HT-29 (cell line): ENCODE measurements at places on chromosomes 1 and 21.

DNA sequence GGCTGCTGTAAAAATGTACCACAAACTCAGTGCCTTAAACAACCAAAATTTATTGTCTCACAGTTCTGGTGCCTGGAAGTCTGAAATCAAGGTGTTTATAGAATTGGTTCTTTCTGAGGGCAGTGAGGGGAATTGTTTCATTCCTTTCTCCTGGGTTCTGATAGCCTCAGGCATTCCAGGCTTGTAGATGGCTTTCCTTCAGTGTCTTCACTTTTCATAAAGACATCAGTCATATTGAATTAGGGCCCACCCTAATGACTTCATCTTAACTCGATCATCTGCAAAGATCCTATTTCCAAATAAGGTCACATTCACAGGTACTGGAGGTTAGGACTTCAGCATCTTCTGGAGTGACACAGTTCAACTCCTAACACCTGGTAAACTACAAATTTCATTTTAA lies 15.0 kb downstream of the CDKN2C start:
- DNase-seq: no peak

DNA sequence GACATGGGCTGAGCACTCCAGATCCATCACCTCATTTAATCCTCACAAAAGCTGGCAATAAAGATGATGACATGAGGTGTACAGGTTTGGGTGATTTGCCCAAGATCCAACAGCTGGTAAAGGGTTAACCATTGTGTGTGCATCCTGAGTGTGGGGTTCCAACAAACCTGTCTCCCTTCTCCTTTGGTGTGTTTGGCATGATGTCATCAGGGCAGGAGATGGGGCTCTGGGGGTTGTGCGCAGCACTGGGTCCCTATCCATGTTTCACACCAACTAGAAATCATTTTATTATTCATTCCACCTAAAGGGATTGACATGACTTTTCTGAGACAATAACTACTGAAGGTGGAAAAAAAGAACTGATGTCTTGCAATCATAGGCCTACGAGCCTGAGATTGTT lies 452.5 kb downstream of the SIPA1L2 start:
- no peak for DNase-seq

DNA sequence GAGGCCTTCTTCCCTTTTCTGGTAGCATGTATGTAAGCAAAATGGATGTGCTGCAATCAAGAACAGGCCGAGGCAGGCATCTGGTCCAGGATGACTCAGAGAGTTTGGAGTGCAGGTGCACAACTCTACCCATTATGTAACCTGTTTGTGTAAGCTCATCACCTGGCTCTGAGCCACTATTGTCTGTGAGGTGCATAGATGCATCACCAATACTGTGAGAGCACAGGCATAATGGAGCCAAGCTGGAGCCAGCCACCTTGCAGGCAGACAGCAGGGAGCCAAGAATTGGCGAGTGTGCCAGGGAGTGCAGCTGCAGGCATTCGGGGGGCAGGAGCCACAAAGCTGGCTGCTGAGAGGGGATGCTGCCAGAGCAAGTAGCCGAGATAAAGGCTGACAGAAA lies 549.9 kb upstream of the RGS18 start:
- no peak for DNase-seq

DNA sequence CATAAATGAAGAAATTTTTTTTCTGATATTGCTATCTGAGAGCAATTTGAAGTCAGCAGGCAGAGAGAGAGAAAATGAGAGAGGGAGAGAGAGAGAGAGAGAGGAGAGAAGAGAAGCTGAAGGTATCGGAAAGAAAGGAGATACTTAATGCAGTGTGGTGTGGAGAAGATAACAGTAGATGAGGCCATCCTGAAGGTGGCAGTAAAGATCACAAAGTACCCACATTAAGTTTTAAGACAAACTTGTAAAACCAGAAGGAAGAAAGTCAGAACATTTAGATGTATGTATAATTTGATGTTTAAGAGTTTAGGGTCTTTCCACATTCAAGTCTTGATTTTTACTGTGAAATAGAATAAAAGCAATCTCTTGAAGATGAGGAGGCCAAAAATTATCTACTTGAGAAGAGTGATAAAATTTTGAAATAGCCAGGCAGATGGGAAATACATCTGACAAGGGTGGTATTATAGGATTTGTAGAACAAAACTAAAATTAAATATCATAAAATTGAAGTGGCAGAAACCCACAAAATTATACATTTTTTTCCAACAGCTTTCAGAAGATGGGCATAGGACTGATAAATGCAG lies 1753.4 kb downstream of the MRPL39 start:
- peak; percentile 28 for DNase-seq

- DNase-seq: peak; percentile 60
These were observed 61.2 kb downstream of the GBP6 start for GRCh38 chr1:89425056-89425455.

- DNase-seq: peak; percentile 85
These were observed 23.5 kb upstream of the RSBN1 start for GRCh38 chr1:113835686-113836290.

DNA sequence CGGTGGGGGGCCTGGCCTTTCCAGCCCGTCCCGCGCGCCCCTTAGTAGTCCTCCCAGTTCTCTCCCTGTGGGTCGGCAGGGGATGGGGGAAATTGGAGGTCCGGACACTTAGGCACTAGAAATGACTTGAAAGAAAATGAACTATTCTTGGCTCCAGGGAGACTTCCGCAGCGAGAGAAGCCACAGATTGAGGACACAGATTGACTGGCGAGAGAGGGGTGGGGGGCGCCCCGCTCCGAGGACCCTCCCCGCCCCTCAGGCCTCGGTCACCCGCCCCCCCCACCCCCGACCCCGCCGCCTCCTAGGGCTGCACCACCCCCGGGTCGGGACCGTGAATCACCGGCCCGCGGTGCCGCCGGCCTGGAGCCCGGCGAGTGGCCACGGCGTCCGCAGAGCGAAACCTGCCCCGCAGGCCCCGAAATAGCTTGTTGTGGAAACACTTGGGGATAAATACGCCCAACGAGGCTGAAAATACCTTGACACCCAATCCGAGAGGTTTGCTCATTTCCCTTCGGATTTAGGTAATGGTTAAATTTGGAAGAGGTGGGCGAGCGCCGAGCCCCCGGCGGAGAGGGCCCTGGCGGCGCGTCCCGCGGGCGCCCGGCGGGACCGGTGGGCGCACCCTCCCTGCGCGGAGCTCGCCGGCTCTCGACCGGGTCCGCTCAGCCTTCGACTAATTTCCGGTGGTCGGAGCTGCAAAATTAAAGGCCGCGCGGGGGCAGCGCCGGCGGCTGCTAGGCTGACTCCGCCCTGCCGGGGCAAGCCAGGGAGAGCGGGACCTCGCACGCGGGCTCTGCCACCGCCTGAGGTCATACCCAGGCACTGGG lies at the start of gene GFI1:
GFI1 (minus strand) TSS at position 675 of the 827 bp plus-strand sequence. CDS start 3,438 bp downstream, outside the sequence.
- no peak for DNase-seq

- DNase-seq: peak; percentile 20
These were observed 84.1 kb downstream of the GPR88 start for GRCh38 chr1:100622037-100622436.

- no peak for DNase-seq
These were observed 30.7 kb upstream of the CD34 start for GRCh38 chr1:207941665-207942064.

DNA sequence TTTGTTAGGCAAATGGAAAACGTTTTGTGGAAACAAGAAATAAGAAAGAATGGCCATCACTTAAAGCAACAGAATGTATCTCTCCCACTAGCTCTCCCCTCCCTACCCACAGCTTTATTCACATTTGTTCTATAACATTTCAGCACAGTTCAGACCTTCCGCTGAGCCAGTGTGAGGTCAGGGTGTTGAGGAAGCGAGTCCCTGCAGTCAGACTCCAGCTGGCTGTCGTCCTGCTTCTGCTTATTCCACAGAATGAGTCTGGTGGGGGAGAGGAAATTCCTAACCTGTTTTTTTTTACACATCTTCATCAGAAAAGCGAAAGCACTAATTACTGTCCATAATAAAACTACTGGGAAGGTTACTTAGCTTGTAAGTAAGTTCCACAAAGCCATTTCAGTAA lies 39.0 kb downstream of the MRPL39 start:
- DNase-seq: no peak

- no peak for DNase-seq
These were observed 103.2 kb downstream of the DMRTB1 start for GRCh38 chr1:53562291-53562980.

- peak; percentile 52 for DNase-seq
These were observed 586 bp upstream of the AGPAT3 start for GRCh38 chr21:43864313-43864961.

GRCh38 chr1:89547563-89548116 lies 23.0 kb downstream of the LRRC8B start:
- DNase-seq: no peak

DNA sequence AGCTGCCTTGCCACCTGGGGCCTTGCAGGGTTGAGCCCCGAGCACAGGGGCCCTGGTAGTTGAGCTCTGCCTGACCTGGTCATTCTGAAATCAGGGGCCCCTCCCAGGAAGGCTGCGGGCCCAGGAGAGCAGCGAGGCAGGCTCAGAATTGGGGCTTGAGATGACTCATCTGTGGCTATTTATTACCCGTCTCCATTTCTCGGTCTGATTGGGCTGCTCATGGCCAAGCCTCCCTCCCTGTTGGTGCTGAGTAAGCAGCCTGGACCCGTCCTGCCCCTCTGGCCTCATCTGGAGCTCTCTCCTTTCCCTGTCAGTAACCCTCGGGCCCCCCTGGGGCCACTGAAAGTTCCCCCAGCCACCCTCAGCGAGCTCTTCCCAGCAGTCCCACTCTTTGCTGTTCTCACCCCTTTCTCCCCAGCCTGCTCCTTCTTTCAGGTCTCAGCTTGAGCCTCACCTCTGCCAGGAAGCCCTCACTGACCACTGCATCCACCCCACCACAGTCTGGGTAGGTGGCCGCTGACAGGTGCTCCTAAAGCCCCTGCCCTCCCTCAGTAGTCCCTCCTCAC lies 11.0 kb upstream of the TNFRSF8 start:
- peak; percentile 10 for DNase-seq

DNA sequence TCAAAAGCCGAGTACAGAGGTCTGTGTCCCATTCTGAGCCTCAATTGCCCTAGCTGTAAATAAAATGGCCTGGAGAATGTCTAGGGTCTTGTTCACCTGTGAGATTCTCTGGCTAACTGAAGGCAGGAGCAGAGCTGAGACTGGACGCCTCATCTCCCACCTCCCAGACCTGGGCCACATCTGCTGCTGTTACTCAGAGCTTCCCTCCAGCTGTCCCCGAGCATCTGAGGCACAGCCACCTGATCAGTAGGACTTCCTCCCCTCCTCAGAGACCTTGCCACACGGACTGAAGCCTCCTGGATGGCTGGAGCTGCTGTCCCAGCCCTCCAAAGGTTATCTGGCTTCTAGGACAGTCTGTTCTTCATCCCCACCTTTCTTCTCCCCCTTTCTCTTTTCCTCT lies 62.4 kb downstream of the TMEM53 start:
- no peak for DNase-seq

DNA sequence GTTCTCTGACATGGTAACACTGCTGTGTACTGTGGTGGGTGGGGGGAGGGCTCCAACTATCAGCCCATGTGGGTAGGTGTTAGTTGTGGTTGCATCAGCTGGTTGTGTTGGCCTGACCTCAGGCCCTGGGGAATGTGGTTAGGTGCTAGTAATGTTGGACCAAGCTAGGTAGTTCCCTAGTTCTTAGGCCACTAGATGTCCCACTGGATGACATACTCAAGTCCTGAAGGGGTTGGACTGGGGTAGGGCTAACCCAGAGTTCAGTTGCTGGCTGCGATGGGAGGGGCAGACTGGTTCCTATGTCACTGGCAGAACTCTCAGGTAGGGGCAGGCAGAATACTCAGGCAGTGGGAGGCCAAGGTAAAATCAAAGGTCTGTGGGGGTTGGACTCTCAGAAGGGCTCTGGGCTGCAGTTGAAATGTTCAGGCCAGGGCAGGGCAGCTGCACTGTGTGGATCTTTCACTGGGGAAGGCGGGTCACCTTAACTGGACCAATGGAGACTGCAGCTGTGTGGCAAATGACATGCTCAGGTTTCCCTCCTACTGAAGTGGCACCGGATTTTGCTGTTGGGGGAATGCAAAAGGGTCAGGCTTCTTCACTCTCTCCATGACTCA lies 870.7 kb downstream of the LRRIQ3 start:
- DNase-seq: no peak

DNA sequence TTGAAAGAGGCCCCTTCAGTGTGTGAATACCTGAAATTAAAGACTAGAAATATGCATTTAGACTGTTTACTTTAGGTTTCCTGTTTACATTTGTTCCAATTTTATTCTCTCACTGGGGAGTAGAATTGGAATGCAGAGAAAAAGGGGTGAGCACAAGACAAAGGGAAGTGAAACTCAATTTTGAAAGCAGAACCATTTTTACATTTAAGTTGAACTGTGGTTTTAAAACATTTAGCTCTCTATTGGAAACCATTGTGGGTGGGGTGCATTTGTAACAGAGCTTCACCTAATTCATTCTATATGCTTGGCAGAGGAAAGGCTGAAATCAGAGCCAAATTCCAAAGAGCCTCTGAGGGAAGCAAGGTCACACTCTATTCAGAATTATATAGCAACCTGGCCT lies 235.3 kb upstream of the C1orf105 start:
- no peak for DNase-seq

DNA sequence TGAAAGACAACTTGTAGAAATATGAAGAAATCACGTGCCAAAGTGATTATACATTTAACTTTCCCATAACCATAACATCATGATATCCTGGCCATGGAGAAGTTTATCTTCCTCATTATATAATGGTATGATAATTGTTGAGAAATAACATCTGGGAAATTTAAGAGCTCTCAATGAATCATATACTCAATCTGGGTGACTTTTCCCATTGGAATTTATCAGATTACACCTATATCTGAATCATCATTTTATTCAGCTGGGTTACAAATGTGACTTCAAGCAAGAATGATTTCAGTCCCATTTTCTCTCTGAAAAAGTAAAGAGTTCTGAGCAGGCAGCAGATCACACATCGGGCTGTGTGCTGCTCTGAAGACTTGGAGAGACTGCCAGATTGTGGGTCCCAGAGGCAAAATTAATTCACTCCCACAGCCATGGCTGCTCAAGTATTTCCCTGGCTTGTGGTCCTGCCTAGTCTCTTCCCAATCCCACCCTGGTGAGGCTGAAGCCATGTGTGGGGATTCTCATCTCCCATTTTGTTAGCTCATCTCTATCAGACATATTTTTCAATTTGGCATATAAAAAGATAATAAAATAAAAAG lies 278.0 kb downstream of the MRPL39 start:
- DNase-seq: no peak

- DNase-seq: peak; percentile 94
These were observed at the start of gene PRKCZ for GRCh38 chr1:2049718-2050431. Gene PRKCZ (plus strand): TSS chr1:2050411. CDS start chr1:2050631, 220 bp downstream.
